CD4-positive, alpha-beta memory T cell (primary cell): ENCODE measurements at places on chromosomes 1 and 21.

DNA sequence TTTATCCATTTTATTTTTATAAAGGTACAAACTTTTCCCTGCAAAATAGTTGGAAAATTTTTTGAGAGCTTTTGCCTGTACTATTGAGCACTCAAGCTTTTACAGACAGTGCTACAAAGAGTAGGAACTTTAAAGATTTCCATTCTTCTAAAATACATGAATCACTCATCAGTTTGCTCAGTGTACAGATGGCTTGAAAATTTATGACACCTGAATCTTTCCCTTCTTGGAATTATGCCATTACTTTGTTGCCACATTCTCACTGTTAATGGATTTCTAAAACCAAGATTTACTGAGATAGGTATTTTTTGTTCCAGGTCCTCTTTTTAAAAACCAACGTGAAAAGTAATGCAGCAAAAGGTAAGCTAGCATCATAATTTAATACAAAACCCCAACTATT lies 76.0 kb downstream of the GPATCH2 start:
- no peaks in the 10 kb centered on the region for H3K27me3 ChIP-seq
- H3K4me1 ChIP-seq = no peaks in the 10 kb centered on the region
- no peaks in the 10 kb centered on the region for H3K36me3 ChIP-seq
- no peak overlapping the region for H3K27ac ChIP-seq

DNA sequence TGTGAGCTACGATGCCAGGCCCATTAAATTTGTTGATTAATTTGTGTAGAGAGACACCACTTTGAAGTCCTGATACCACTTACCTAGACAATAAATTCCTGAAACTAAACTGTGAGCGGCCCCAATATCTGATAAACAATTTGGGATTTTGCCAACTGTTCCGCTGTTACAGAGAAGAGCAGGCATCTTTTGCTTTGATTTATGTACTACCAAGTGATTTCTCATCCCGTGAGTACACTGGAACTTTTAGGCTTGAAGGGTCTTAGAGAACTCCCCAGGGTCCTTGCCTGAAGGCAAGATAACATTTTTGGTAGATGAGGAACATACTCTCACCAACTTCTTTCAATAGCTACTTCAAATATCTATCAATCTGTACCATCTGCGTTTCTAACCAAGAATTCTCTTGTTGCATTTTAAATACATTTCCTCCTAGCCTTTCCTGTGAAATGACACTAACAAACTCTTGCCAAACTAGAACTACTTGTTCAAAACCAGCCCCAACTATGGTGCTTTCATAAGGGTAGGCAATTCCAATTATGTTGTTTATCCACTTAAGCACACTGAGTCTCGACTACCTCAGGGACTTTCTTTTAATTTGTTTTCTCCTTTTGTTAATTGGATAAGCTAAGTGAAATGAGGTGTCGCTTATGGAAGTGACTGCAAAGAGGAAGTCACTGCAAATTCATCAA lies 23.2 kb upstream of the SLC30A1 start:
- DNase-seq = no peak
- no peak overlapping the region for H3K27ac ChIP-seq
- H3K36me3 ChIP-seq = no peaks in the 10 kb centered on the region
- H3K27me3 ChIP-seq = no peaks in the 10 kb centered on the region
- H3K4me3 ChIP-seq = no peak overlapping the region
- H3K4me1 ChIP-seq = peaks cover 23% of the 10 kb centered on the region

DNA sequence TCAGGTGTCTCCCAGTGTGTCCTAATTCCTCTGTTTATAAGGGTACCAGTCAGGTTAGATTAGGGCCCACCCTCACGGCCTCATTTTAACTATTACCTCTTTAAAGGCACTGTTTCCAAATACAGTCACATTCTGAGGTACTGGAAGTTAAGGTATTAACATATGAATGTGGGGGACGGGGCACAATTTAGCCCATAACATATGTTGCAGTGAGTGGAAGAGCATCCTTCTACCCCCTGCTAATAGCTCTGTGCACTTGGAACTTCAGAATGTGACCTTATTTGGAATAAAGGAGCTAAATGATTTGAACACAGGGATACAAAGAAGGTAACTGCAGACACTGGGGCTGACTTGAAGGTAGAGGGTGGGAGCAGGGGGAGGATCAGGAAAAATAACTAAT lies 67.3 kb upstream of the ADGRL2 start:
- H3K36me3 ChIP-seq = no peaks in the 10 kb centered on the region
- H3K4me3 ChIP-seq = no peak overlapping the region
- no peaks in the 10 kb centered on the region for H3K4me1 ChIP-seq
- H3K27me3 ChIP-seq = no peaks in the 10 kb centered on the region

GRCh38 chr1:16971341-16972188 lies 8.9 kb downstream of the MFAP2 start:
- H3K36me3 ChIP-seq = no peaks in the 10 kb centered on the region
- no peaks in the 10 kb centered on the region for H3K4me1 ChIP-seq
- H3K4me3 ChIP-seq = no peak overlapping the region
- H3K27me3 ChIP-seq = no peaks in the 10 kb centered on the region
- DNase-seq = no peak

DNA sequence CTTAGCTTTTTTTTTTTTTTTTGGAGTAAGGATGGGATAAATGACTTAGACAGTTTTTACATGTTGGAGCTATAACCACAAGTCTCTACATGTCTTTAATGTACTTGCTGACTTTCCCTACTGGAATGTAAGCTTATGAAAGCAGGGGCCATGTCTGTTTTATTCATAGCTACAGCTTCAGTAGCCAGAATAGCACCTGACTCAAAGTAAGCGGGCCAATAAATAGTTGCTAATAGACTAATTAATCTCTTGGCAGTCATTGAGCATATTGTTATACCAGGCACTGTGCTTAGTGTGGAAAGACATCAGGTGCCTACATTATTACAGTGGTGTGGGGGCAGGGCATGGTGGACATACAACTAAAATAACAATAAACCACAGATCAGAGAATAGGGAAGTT lies 84.4 kb upstream of the HOOK1 start:
- no peak overlapping the region for H3K4me3 ChIP-seq
- no peaks in the 10 kb centered on the region for H3K27me3 ChIP-seq
- DNase-seq = no peak
- H3K4me1 ChIP-seq = peaks cover 5% of the 10 kb centered on the region

DNA sequence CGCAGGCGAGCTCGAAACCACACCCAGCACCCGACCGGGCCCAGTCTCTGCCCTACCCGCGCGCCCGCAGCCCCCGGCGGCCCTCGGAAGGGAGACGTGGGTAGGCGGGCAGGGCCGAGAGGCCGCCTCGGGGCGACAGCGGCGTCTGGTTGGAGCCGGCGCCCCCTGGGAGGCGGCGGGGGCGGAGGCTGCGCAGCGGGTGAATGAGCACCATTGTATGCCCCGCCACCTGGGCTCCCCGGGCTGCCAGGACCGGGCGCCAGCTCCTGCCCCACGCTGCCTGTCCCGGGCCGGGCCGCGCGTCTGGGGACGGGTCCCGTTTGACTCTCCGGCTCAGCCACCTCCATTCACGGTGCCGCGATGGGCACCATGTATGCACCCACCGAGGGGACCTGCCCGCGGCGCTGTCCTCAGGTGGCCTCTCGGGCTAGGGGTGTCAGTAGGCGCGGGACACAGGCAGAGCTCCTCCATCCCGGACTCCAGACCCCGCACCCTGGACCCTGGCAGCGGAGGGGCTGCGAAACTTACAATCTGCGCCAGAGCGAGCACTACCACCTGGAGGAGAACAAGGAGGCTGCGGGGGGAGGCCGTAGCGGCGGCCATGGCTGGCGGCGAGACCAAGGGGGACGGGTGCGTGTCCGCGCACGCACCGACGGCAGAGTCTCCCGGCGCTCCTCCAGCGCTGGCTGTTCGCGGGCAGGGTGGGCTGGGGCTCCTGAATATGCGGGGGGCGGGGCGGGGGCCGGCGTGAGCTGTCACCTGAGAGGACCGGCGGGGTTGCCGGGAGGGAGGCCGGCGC lies at the start of gene COL9A2:
COL9A2 (minus strand) TSS at position 692 of the 799 bp plus-strand sequence; CDS start at position 603, 89 bp downstream.
- H3K4me1 ChIP-seq = peaks cover 42% of the 10 kb centered on the region
- DNase-seq = peak; percentile 56
- H3K27me3 ChIP-seq = no peaks in the 10 kb centered on the region
- H3K4me3 ChIP-seq = peak within 1 kb of the TSS; percentile 65
- H3K27ac ChIP-seq = no peak within 1 kb of the TSS

DNA sequence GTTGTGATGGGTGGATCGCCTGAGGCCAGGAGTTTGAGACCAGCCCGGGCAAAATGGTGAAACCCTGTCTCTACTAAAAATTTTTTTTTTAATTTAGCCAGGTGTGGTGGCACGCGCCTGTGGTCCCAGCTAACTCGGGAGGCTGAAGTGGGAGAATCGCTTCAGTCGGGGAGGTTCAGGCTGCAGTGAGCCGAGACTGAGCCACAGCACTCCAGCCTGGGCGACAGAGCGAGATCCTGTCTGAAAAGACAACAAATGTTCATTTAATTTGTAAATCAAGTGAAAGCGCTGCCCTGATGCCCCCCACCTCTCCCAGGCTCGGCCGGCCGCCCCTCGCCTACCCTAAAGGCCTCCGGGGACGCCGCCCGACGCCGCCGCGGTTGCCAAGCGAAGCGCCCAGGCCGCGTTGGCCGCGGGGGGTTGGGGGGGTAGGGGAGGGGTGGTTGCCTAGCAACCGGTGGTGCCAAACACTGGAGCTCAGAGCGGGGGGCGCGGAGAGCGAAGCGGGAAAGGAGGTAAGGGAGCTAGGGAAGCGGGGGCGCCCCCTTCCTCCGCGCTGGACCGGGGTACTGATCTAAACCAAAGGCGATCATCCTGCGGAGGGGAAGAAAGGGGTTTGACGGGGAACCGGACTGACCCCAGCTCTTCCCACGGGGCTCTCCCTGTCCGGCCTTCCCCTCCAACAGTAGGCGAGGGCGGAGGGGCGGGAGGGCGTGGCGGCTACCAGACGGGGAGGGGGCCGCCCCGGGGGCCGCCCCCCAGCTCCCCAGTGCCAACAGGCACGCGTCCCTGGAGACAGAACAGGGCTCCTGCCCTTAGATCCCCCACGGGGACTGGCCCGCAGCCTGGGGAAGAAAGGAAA lies at the start of gene TEKT2:
TEKT2 (plus strand) TSS at position 460 of the 862 bp plus-strand sequence. CDS start 828 bp downstream, outside the sequence.
- no peaks in the 10 kb centered on the region for H3K27me3 ChIP-seq
- peaks cover 6% of the 10 kb centered on the region for H3K4me1 ChIP-seq
- H3K27ac ChIP-seq = no peak within 1 kb of the TSS
- H3K4me3 ChIP-seq = no peak within 1 kb of the TSS

GRCh38 chr1:232899839-232900238 lies 50.6 kb upstream of the NTPCR start:
- DNase-seq = no peak
- H3K4me3 ChIP-seq = no peak overlapping the region
- no peak overlapping the region for H3K27ac ChIP-seq

DNA sequence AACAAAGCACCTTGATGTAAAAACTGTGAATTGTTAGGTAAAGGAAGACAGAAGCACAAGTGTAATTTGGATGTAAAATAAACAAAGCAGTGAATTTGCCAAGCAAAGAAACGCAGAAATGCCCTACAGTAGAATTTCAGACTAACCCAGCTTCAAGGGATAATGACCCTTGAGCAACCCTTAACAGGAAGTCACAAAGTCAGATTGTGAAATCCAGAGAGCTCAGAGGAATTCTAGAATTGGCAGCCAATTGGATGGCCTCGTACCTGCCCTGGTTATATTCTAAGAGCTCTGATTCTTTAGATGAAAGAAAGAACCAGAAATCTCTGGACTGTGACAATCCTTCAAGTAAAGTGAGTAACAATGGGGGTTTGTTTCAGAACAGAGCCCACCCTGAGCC lies 152.7 kb upstream of the CHRM3 start:
- no peaks in the 10 kb centered on the region for H3K4me1 ChIP-seq
- no peaks in the 10 kb centered on the region for H3K27me3 ChIP-seq
- no peak for DNase-seq
- H3K27ac ChIP-seq = no peak overlapping the region
- no peaks in the 10 kb centered on the region for H3K36me3 ChIP-seq

DNA sequence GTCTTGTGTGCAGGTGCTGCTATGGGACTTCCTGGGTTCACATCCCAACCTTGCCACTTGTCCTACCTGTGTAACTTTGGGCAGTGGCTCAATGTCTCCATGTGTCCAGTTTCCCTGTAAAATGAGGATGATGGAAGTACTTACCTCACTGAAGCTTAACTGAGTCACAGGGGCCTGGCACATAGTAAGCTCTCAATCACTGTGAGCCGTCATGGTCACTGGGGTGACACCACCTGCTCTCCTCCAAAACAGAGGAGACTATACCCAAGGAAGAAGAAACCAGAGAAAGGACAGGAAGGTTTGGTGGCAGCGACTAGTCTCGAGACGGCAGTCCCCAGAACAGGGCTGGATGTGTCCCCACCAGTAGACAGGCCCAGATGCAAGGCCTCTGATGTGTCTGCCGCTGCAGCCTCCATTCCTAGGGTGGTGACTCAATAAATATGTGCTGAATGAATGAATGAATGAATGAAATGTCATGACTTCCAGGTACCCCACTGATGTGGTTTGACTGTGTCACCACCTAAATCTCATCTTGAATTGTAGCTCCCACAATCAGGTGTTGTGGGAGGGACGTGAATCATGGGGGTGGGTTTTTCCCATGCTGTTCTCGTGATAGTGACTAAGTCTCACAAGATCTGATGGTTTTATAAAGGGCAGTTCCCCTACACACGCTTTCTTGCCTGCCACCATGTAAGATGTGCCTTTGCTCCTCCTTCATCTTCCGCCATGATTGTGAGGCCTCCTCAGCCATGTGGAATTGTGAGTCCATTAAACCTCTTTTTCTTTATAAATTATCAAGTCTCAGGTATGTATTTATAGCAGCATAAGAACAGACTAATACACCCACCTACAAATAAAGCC lies 13.0 kb upstream of the LRP8 start:
- no peaks in the 10 kb centered on the region for H3K4me1 ChIP-seq
- H3K27me3 ChIP-seq = no peaks in the 10 kb centered on the region
- H3K4me3 ChIP-seq = no peak overlapping the region
- DNase-seq = no peak
- H3K27ac ChIP-seq = no peak overlapping the region

- H3K27me3 ChIP-seq = no peaks in the 10 kb centered on the region
- peaks cover 4% of the 10 kb centered on the region for H3K4me1 ChIP-seq
- H3K27ac ChIP-seq = no peak overlapping the region
- peaks cover 7% of the 10 kb centered on the region for H3K36me3 ChIP-seq
Observed at GRCh38 chr1:183622013-183622412, 13.6 kb downstream of the ARPC5 start.

DNA sequence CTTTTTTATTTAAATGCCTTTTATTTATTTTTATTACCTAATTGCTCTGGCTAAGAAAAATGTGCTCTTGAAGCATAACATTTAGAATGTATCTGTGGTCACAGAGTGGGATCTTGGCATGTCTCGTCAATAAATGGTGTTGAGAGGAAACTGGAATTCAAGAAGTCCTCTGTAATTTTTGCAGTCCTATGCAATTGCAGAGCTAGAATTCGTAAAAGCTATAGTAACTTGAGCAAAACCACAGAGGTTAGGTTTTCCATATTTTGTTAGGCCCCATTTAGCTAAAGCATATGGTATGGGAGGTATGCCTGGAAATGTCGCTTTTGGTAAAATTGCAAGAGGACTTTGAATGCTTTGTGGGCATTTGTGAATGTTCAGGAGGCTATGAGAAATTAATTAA lies 466.7 kb upstream of the NFIA start:
- H3K4me3 ChIP-seq = no peak overlapping the region
- no peaks in the 10 kb centered on the region for H3K27me3 ChIP-seq
- no peaks in the 10 kb centered on the region for H3K4me1 ChIP-seq
- no peak overlapping the region for H3K27ac ChIP-seq
